CD4-positive, alpha-beta T cell treated with Interleukin-4 for 4 hours (primary cell): ENCODE measurements at places on chromosomes 1 and 21.

DNA sequence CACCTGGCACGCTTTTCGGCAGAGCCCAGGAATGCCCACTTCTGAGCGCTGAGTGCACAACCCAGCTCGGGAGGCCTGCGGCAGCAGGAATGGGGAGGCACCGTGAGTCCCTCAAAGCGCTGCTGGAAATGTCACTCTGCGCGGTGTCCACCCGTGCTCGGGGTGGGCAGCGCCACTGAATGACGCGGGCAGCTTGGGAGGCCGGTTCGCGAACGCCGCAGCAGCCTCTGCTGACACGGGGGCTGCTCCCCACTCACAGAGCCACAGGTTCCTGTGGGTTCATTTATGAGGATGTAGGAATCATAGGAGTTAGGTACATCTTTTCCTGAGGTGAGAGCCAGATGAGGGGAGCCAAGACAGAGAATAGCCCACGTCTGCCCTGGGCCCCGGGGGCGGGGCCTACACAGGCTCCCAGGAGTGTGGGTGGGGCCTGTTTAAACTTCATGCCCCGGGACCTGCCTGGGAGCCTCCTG lies 146.7 kb upstream of the COL6A1 start:
- no peak for DNase-seq

GRCh38 chr1:91613595-91613994 lies 112.9 kb downstream of the CDC7 start:
- DNase-seq: no peak

DNA sequence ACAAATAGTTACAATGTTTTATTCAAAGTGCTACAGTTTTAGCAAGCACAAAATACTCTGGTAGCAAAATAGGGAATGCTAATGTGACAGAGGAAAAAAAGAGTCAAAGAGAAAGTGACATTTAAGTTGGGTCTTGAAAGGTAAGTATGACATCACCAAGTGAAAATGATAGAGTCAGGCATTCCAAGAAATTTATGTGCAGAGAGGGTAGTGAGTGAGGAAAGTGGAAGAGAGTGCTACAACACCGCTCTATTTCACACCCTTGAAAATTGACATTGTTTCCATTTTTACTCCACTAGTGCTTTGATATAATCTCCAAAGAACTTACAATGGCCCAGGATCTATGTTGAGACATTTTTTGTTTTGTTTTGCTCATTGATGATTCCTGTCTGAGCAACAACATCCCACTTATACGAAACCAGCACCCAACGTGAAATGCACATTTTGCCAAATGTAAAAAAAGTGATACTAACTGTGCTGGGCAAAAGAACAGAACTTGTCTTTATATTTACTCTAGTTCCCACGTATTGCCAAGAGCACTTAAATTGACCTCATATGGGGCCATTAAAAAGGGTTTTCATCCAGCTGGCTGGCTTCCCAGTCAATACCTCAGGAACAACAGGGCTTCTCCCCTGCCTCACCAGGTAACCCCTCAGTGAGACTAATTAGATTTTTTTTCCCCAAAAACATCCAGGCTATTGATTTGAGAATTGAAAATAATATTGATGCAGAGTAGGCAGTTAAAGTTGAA lies 206.3 kb upstream of the NR5A2 start:
- DNase-seq: no peak

DNA sequence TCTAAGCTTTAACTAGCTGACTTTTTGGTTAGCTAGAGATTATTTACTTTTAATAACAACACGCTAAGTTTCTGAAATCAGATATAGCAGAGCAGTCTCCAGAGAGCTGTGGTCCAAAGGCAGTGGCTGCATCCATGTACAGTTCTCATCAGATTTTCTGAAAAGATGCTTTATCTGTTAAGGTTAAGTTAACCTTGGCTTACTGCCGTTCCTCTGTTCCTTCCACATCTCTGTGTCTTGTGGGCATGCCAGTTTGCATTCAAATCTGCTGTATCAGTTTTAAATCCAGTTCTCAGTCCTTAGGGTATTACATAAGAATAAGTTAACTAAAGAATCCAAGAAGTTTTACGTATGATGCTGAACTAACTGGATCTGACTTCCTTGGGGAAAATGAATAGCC lies 46.8 kb downstream of the SPATA46 start:
- no peak for DNase-seq

DNA sequence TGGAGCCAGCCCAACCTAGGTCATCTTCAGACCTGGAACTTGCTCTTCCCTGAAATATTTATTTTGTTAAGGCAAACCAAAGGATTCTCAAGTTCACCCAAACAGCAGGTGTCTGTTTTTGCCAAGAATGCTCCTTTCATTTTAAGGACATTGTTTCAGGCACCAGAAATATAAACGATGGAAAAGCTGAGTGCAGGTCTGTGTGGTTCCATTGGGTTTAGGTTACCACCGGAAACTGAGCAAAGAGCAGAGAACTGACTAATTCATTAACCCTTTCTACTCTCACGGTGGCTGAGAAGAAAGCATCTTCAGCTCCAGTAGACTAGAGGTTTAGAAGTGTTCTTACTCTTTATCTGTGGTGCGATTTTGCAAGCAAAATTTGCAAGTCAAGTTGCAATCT lies 38.0 kb upstream of the ZC3H11B start:
- DNase-seq: no peak

DNA sequence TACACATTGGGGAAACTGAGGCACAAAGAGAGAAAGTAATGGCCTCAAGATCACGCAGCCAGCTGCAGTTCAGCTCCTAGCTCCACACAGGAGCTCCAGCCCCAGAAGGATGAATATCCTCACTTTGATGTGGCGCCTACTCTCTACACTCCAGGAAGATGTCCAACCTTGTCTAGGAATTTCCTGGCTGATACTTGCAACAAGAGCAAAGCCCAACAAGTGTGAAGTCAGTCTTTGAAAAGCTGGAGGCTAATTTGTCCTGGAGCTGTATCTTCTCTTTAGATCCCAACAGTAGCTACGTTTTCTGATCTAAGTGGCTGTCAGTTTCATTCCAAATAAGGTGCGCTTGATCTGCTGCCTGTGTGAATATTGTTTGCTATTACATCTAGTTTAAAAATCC lies 344.9 kb downstream of the PTPRU start:
- DNase-seq: no peak

DNA sequence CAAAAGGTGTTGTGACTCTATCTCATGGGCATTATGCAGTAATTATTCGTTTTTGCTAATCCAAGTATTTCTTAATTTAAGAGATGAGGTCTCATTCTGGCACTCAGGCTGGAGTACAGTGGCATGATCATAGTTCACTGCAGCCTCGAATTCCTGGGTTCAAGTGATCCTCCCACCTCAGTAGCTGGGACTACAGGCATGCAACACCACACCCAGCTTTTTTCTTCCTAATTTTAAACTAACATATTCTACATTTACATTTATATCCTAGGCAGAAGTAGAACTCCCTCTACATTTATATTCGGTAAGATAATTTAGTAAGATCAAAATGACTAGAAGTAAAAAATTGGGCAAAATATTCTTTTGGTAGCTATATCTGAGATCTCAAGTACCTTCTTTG lies 50.5 kb upstream of the RBM34 start:
- DNase-seq: no peak

DNA sequence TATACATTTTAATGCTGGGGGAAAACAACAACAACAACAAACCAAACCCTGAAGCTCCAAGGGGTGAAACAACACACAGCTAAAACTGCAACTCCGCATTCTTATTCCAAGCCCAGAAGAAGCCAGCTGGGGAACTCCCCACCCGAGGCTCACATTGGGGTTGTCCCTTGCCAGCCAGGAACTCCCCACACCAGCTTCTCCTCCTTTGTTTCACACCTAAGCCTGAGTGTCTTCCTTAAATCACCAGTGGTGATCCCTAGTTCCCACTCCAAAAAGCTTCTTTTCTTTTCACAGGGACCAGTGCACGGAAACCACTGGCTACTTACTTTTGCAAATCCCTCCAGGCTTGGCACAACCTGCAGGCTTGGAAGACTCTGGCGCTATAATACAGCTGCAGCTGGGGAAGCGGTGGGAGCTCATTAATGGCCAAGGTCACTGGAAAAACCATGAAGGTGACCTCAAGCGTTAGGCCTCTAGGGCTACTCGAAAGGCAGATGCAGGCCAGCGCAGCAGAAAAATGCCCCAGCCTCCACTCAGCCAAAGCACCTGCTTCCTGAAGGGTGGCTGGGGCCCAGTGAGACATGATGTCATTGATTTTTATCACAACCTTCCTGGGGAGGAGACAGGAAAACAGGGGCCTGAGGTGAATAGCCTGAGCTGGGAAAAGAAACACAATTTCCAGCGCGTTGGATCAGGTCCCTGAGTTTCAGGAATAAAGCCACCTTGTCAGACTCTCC lies 40.1 kb downstream of the TLR5 start:
- DNase-seq: no peak

GRCh38 chr1:162629077-162629627 lies 3.1 kb upstream of the DDR2 start:
- DNase-seq: no peak

- no peak for DNase-seq
Measured at GRCh38 chr1:75079538-75080290, 54.5 kb upstream of the LHX8 start.

- DNase-seq: peak; percentile 79
Measured at GRCh38 chr1:198937231-198938031, 298.6 kb downstream of the PTPRC start.

DNA sequence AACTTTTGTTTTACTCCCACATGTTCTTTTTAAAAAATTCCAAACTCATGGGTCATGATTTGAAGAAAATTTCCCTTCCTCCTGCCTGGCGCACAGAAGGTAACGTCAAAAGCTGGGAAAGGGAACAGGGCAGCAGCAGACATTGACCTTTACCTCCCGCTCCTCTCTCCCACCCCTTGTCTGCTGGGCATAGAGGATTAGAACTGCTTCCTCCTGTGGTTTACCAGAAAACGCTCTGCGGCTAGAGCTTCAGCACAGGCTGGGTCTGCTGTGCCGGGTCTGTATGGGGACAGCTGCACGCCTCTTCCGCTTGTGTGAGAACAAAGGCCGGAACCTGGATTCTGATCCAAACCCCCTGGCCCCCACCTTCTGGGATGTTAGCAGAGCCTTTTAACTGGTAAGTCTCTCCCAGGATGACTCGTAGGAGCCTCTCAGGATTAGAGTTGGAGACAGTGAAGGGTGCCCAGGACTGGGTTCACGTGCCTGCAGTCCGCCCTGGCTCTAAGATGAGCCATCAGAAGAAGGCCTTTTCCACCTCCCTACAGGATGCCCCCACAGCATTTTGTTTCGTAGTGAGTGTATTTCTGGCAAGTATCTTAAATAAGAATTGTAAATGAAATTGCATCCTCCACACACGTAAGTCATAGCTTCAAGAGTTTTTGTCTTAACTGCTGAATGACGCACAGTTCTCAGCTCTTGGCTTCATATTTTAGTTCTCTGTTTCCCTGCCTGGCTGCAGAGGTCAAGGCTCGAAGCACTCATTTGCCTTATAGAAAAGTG lies 5.2 kb downstream of the H6PD start:
- peak; percentile 31 for DNase-seq

GRCh38 chr1:78839704-78840277 lies 166.7 kb downstream of the ADGRL4 start:
- DNase-seq: peak; percentile 30

DNA sequence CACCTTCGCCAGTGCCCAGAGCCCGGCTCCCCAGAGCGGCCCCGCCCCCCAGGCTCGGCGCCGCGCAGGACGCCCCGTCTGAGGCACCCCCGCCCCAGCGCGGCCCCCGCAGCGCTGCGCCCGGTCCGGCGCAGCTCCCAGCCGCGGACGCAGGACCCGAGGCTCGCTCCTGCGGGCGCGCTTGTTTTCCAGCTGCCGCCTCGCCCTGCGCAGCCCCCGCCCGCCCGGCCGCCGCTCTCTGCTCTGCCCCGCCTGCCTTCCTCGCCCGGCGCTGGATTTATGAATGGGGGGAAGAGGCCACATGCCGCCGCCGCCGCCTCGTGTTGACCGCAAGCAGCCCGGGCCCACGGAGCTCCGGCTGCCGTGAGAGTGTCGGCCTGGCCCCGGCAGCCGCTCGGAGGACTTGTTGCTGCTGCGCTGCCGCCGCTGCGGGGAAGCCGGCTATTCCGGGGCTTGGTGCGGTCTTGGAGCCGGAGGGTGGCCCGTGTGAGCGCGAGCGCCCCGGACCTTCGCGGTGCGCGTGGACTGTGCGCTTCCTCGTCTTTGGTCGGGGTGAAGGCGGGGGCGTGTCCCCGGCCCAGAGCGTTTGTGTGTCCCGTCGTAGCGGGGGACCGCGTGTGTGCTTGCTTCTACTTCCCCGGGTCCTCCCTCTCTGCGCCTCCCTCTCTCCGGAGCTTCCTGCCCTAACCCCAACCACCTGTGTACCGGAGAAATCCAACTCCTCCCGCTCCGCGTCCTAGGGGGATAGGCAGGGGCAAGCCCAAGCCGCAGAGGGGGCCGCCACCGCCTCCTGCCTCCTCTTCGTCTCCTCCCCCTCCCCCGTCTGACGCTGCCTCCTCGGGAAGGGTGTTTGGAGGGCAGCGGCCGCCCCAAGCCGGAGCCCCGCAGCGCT lies 736 bp downstream of the KCNC4 start:
- peak; percentile 43 for DNase-seq

GRCh38 chr1:26826261-26827105 lies at the start of gene ZDHHC18:
TSS of gene ZDHHC18 (plus strand) at chr1:26826688. CDS start at chr1:26826805, 117 bp downstream.
- peak; percentile 49 for DNase-seq

DNA sequence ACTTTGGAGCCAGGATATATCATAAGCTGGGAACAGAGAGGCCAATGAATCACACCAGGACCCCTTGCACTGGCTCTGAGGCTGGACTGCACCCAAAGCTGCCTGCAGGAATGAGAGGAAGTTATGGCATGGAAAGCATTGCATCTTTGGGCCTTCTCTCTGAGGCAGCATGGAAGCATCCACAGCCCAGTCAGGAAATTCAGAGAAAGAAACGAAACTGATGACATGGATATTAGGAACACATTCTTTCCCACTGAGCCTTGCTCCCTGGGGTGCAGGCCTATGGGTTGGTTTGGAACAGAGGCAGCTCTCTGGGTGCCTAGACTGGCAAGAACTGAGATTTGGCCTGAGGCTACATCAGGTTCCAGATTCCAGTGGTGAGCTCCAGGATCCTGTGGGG lies 98.6 kb downstream of the NGF start:
- DNase-seq: no peak

DNA sequence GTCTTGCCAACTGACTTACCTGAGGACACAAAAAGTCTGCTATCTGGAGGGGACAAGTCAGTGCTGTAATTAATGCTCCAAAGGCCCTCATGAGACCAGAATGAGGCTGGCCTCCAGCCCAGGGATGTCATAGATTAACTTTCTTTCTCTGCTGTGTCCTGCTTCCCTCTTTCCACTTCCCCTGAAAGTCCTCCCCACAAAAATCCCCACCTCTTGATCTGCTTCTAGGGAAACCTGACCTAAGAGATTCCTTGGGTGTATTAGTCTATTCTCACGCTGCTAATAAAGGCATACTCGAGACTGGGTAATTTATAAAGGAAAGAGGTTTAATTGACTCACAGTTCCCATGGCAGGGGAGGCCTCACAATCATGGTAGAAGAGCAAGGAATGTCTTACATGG lies 39.2 kb downstream of the RUNX3 start:
- no peak for DNase-seq

- no peak for DNase-seq
Measured at GRCh38 chr1:62794053-62794452, 10.1 kb downstream of the ATG4C start.

DNA sequence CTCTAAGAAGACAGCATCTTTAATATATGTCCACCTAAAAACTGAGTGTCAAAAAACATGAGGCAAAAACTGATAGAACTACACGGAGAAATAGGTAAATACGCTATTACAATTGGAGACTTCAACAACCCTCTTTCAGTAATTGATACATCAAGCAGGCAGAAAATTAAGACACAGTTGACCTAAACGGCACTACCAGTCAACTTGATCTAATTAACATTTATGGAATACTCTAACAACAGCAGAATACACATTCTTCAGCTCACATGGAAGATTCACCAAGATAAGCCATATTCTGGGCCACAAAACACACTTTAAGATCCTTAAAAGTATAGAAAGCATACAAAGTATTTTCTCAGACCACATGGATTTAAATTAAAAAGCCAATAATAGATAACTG lies 137.6 kb downstream of the CLIC6 start:
- no peak for DNase-seq
